ENCODE measurements at places on chromosomes 12 and 14.

DNA sequence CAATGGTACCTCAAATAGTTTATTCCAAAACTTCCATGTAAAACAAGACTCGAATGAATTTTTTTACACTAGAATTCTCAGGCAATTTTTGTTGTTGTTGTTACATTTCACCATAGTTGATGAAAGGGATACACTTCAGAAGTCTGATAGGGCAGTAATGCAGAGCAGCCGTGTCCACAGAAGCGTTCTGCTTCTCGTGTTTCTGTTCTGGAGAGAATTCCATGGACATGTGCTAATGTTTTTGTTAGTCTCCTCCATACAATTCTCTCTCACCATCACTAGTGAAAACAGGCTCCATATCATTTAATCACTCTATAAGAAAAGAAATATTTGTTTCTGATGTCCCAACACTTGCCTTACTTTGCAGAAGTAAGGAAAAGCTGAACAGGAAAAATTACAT is 606.1 kb downstream of the SLC16A7 start:
- DNase-seq, result no peak

DNA sequence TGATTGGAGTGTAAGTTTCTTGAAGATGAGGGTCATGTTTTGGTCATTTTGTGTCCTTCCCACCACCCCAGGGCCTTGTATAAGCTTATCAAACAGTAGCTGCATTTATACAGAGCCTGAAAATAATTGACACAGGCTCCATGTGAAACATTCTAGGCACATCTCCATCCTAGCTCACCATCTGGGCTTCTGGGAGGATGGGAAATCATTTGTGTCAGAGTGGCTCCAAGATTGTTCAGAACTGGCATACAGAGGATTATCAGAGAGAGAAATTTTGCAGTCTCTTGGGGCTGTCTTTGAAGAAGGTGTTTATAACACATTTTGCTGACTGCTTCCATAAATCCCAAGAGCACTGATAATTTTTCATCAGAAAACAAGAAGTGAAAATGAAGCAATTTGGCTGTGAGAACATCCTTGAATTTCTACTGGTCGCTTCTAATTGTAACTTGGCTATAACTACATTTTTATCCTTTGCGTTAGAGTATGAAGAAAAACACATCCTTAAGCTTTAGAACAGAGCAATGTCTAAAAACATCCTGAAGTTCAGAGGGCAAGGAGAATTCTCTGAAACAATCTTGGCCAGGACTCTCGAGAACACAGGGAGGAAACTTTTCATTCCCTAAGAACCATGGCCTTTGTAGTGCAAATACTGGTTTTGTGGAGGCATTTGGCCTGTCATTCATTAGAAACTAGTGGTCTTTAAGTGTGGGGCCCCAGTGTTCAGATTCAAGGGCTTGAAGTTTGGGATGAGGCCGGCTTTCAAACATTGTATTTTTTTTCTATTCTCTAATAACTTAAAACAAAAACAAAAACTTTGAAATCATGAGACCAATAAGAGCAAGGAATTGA is 151.1 kb downstream of the DACT1 start:
- DNase-seq, result no peak

DNA sequence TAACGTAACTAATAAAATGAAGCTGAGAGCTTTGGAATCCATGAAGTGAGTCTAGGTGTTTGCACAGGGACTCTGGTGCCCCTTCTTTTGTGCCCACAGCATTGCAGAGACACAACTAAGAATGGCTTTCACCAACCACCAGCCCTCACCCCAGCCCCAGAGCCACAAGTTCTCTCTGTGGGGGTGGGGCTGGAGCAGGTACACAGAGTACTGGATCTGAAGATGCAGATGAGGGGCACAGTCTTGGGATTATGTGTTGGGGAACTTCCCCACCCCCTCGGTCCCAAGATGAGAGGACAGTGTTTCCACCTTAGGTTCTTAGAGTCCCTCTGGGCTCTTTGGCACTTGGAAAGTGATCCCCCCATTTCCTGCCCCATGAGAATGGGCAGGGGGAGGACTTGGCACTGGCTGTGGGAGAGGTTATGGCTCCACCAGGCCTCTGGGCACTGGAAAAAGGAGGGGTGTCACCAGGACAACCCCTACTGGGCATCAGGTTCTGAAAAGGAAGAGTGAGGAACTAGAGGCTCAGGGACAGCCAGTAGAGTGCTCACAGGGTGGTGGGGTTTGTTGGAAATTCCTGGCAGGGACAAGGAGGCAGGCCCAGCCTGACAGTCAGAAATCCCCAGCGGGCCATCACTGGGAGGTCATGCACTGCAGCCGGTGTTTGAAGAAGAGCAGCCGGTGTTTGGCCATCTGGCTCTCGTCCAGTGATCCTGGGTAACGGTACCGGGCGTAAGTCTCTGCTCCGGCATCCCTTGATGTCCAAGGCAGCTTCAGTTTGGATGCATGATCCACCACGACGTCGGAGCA is 6.7 kb downstream of the B4GALNT1 start:
- DNase-seq, result no peak

- no peak for DNase-seq
These were observed 2.8 kb upstream of the KCNK10 start for GRCh38 chr14:88325883-88326282.

- DNase-seq, result no peak
These were observed 499 bp downstream of the TOGARAM1 start for GRCh38 chr14:44962334-44963043.

DNA sequence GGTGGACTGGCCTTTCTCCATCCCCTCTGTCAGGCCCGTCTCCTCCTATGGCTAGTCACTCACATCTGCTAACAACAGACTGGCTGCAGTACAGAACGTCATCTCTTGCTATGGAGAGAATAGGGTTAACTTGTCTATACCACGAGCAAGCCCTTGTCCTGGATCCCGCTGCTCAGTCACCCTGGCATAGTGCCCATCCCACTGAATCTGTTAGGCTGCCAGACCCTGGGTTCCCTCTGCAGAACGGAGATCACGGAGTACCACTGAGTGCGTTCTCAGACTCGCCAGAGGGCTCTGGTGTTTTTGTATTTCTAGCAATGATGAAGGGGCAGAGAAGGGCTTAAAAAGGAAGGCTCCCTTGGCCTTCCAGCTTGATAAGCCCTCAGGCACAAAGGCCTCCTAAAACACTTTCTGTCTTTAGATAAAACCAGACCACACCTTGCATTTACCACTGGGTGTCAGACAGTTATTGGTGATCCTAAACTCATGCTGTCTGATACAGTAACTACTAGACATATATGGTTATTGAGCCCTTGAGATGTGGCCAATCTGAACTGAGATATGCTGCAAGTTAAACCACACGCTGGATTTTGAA is 6.3 kb upstream of the NRIP2 start:
- no peak for DNase-seq

DNA sequence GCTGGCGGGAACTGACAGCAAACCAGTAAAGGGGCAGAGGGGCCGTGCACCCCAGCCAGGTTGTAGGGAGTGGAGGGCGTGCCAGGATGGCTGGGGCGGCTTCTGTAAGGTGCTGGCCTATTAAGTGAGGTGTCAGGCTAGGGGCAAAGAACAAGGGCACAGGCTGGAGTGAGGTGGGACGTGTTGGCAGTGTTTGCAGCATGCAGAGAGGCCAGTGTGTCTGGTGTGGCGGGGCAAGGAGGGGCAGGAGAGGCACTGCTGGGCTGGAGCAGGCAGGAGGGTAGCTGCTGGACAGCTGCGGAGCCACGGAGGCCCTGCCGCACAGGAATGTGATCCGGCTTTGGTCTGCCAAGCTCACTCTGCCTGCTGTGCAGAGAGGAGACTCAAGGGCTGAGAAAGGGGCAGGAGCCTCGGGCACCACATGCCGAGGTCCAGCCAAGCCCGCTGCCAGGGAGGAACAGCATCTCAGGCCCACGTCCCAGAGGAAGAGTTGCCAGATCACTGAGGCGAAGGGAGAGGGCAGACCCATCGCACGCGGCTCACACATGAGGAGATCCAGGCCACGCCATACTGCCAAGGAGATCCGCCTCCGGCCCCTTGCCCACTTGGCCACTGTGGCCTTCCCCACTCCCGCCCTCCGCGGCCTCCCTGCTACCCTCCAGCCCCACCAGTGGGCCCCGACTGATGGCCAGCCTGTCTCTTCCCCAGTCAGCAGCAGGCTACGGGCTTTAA is 46.8 kb downstream of the AMN start:
- DNase-seq, result no peak

GRCh38 chr12:20469300-20469699 is 101.0 kb downstream of the PDE3A start:
- DNase-seq, result no peak

DNA sequence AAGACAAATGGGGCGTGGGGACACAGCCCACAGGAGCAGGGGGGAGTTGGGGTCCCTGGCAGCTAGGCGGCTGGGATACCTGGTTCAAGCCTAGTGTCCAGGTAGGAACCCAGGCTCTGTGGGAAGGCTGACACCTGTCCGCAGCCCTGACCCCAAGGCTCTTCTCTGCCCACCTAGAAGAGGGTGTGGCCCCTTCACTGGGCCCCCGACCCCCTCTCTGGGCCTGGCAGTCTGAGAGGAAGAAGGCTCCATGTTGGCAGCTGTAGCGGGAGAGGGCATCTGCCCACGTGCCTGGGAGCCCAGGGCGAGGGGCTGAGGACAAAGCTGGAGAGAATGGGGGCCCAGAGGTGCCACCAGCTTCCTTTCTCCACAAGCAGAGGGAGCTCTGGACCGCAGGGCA is 10.5 kb downstream of the CHGA start:
- no peak for DNase-seq

GRCh38 chr12:132147423-132148367 is 3.4 kb downstream of the NOC4L start:
- DNase-seq, result no peak
